ENCODE measurements at places on chromosomes 3 and 15.
A peak's percentile ranks its signal among the peaks of the same experiment; 100 is the strongest.

GRCh38 chr3:17234382-17234781 is 349.6 kb downstream of the PLCL2 start:
- no peak for DNase-seq

GRCh38 chr3:152834776-152835600 is at the start of gene P2RY1:
Gene P2RY1 (plus strand): TSS chr3:152835131. CDS start chr3:152835783, 652 bp downstream.
- DNase-seq = peak; percentile 14

- DNase-seq = no peak
Measured at GRCh38 chr3:116524453-116525210, 79.3 kb upstream of the LSAMP start.

DNA sequence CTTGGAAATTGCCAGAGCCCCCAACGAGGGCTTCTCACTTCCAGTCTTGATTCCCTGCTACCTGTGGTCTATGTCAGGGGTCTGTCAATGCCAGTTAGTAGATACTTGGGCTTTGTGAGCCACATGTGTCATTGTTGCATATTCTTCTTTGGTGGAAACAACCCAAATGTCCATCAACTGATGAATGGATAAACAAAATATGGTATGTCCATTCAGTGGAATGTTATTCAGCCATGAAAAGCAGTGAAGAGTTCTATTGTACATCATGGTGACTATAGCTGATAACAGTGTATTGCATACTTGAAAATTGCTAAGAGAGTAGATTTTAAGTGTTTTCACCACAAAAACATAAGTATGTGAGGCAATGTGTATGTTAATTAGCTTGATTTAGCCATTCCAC is 288.1 kb downstream of the RPLP1 start:
- DNase-seq = no peak

DNA sequence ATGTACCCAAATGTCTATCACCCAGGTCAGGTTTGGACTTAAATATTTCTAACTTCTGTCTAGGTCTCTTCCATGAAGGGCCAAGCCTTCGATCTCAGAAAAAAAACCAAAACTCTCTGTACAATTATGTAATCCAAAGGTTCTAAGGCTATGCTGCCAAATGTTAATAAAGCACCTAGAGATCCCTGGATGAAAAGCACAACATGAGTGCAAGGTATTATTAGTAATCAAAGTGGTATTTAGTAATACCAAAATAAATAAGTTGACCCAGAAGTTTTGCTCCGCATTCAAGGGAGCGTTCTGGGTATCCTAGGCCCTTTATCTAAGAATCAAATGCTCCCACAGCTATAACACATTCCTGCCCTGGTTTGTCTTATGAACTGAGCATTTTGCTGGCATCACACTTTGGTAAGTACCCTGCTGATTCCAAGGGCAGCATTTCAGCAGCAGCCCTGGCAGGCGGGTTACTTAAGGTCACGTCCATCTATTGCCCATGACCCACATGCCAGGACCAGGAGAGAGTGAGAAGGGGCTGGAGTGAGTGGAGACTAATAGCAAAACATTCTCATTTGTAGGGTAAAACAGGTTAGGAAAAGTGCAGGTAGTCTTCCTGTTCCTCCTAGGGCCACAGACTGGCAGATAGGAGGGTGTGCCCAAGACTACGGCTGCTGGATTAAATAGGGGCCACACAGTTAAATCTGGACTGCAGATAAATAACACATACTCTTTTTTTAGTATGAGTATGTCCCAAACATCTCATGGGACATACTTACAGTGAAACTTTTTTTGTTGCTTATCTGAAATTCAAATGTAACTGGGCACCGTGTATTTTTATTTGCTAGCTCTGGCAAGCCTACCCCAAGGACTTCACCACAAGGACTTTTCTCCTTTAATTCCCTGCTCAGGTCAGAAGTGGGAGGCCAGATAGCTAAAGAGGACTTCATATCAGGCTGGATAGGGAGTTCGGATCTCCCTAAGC is 76.0 kb upstream of the SNRK start:
- DNase-seq = no peak

GRCh38 chr15:68578175-68578979 is 416 bp upstream of the CORO2B start:
- peak; percentile 27 for DNase-seq

GRCh38 chr3:155075200-155075599 is 4.9 kb upstream of the MME start:
- DNase-seq = no peak

DNA sequence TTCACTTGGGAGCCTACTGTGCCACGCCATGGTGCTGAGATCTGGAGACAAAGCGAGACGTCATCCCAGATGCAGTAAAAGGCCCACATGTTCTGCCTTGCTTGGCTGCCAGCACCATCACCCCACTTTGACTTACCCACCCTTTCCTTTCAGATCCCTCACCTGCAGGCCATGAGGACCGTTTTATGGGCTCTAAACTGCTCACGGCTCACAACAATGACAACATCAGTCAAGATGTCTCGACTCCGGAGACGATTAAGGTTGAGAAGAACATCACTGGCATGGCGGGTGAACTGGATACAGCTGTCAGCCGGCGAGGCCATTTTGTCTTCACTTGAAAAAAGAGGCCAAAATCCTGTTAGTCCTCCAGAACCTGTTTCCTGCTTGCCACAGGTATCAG is 11.9 kb downstream of the BCL6 start:
- no peak for DNase-seq

DNA sequence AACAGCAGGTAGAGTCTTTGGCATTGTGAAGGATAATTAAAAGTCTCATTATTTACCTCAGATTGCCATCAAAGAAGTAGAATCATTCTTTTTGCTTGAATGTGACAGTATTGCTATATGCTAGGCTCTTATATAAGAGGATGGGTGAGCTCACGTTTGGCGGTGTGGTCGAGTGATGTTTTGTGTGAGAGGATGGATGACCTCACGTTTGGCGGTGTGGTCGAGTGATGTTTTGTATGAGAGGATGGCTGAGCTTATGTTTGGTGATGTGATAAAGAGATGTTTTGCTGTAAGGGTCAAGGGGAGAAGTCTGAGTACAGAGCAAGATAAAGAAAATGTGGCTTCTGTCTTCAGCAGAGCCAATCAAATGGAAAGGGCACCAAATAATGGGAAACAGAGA is 299.6 kb upstream of the NR2E3 start:
- DNase-seq = no peak

DNA sequence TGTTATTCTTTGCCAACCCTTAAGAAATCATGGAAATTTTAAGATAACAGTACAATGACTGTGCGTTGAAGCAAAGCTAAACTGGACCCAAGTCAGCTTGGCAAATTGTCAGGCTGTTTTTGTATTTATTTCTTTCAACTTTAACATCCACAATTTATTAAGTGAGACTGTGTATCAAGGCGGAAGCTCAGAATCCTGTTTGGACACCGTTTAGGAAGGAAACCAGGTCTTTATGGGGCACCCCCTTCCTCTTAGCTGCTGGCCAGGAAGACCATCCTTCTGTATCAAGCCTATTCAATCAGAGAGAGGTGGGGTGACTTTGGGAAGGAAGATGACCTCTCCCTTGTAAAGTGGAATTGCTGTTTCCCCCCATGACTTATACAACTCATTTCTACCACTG is 166.0 kb downstream of the MCTP2 start:
- no peak for DNase-seq

GRCh38 chr3:180294282-180295027 is 257.7 kb upstream of the PEX5L start:
- DNase-seq = no peak

DNA sequence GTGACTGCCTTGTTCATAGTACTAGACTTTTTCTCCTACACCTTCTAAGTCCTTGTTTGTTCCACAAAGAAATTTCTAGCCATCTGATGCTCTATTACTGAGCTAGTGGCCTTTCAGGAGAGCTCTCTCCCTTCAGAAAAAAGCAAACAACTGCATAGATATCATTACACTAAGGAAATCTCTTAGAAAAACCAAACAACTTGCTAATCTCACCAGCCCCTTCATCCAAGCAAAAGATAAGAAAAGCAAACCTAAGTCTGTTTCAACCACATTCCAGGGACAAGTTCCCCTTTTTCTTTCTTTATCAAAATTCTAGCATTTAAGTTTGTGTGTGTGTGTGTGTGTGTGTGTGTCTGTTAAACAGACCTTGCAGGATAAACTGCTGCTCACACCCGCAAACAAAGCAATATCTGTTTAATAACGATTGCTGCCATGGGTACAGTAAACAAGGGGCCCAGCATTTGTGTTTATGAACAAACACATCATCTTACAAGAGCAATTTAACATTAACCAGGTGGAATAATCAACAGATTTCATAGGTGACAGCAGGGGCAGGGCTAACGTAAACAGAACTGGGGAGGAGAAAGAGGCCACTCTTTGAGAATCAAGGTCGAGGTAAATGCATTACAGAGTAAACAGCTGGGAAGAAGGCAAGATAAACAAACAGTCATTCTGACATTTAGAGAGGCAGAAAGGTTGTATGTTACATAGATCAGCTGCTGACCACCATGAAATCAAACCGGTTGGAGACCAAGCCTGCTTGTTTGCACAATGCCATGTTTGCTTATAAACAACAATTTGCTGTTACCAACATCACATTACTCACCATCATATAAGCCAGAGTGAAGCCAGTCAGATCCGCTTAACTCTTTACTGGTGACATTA is 375.1 kb downstream of the FOXP1 start:
- no peak for DNase-seq

DNA sequence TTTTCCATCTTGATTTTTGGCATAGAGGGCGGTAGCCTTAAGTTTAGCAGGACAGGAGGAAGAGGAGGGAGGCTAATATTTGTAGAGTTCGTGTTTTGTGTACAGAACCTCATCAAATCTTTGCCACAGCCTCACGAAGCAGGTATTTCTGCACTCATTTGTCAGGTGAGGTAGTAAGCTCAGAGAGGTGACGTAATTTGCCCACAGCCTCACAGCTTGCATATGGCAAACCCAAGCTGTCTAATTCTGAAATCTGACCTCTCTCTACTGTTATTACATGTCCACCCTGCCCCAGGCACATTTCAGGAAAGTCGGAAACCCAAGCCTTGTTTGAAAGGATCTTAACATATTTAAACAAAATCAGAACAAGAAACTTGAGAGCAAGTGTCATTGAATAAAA is 91.1 kb upstream of the TPM1 start:
- DNase-seq = no peak

GRCh38 chr15:43404130-43404529 is 33.2 kb downstream of the TUBGCP4 start:
- no peak for DNase-seq

GRCh38 chr3:171690281-171690680 is 120.0 kb downstream of the PLD1 start:
- no peak for DNase-seq

GRCh38 chr3:150391161-150391560 is 16.9 kb upstream of the TSC22D2 start:
- DNase-seq = no peak

DNA sequence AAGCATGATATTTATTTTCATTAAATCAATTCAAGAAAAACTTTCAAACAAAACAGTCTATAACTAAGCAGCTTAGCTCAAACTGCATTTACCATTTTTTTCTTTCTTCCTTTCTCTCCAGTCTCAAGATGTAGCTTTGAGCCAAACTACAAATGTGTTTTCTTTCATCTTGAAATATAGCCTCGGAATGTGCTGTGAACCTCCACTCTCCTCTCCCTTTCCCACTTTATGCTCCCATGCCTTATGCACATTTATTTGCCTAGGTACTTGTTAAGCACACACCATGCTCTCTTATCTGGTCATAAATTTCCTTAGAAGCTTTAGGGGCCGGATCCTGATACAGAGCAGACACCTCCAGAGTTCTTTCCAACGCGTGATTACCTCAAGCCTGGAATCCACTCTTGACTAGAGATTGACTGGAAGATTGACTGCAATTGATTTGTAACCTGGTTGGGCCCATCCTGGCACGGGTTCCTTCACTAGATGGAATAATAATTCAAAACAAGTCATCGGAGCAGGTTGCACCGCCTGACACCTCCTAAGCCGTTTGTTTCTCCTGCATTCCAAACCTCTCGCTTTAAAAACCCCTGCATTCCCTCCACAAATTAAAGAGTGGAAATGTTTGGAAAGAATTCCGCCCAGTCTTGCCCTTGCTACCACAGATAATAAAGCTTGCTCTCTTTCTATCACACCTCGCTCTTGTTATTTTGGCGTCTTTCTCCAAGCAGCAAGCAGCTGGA is 344.7 kb downstream of the CHL1 start:
- DNase-seq = no peak

DNA sequence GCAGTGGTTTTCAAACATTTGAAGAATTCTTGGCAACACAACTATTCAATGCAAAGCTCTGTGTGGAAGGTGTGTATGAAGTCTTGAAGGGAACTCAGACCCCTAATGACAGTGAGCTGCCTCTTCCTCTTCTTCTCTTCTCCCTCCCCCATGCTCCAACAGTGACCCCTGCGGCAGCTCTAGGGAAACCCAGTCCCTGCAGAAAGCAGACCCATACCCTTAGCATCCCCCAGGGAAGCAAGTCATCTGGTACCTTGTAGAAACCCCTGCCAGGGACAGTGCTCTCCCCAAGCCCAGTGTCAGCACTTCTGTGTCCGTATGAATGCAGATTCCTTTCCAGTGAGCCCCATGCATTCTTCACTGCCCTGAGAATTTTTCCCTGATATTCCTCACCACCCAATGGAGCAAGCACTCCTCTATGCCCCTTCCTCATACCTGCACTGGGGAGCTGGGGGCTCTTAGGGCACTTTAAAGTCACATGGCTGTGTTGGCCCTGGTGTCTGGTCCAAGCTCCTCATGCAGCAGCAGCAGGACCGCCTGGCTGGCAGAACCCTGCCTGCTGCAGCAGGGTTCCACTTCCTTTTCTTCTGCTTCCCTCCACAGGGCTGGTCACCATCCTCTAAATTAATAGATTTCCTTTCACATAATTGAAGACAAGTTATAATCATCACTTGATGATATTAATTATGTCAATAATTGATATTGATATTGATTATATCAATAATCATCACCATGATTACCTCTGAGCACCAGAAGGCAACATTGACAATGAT is 442.5 kb downstream of the EPHB1 start:
- no peak for DNase-seq

- no peak for DNase-seq
Measured at GRCh38 chr15:72778796-72779195, 4.8 kb downstream of the ADPGK start.

DNA sequence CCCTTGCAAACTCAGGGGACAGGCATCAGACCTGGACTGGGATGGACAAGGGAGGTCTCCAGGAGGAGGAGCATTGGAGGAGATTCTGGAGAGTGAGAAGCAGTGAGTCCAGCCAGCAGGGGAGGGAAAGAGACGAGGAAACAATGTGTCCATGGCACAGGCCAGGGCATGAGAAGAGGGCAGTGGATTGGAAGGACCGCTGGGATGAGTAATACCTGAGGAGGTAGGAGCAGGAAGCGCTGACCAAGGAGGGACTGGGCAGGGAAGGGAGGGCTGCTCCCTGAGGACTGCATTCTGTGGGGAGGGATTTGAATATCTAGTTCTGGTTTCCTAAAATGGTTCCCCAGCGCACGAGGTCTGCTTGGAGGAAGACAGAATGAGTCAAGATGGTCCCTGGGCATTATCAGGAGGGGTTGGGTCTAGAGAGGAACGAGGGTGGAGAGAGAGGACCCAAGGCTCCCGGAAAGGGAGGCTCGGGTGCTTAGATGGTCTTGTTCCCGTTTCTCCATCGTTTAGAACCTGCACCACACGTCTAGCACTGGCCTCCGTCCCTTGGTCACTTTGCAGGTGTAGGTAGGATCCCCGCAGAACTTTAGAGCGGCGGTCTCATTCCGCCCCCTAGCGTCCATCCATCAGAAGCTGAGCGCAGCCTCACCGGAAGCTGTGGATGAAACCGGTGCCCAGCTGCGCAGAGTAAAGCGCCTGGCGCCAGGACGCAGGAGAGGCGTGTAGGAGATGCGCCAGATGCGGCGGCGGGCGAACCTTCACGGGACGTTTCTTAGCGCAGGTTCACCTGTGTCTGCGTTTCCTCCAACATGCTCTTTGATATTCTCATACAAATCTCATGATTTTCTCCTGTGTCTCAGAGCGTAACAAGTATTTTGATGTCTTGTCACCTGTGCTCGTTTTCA is 190.7 kb upstream of the NDN start:
- DNase-seq = no peak

Measured in activated naive CD4-positive, alpha-beta T cell treated with anti-CD3 and anti-CD28 coated beads, Interleukin-2, amount 50 U/mL, for 16 hours (primary cell).